ENCODE measurements at places on chromosomes 16 and 17.

GRCh38 chr16:75486676-75487313 lies 8.4 kb downstream of the CHST6 start:
- DNase-seq = no peak

DNA sequence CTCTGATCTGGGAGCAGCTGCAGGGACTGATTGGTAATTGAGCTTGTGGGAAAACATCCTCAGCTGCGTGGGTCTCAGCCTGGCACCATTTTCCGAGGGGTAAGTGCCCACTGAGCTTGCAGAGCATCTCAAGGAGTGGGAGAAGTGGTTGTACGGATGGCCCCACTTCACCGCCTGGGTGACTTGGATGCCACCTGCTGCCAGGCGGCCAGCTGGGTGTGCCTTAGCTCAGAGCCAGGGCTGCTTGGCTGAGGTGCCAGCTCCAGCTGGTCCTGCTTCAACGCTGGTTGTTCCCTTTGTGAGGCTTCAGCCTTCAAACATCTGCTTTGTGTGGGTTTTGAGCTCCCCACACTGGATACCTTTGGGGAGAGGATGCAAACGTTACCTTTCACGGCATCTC lies 482.7 kb upstream of the EEF2KMT start:
- no peak for DNase-seq

DNA sequence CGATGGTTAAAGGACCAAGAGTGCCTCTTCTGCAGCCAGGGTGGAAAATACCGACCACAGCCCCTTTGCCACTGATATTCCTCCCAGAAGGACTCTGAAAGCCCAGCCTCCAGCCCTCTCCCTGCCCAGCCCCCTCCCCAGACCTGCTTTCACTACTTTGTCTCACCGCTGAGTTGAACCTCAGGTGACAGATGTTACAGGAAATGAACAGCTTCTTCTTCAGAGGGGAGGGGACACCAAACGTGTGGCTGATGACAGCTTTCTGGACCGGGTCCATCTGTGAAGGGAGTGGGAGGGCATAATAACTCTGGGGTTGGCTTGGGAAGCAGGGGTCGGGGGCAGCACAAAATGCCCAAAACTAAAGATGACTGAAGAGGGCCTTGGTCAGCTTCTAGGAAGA lies 14.2 kb downstream of the NKIRAS2 start:
- DNase-seq = no peak

DNA sequence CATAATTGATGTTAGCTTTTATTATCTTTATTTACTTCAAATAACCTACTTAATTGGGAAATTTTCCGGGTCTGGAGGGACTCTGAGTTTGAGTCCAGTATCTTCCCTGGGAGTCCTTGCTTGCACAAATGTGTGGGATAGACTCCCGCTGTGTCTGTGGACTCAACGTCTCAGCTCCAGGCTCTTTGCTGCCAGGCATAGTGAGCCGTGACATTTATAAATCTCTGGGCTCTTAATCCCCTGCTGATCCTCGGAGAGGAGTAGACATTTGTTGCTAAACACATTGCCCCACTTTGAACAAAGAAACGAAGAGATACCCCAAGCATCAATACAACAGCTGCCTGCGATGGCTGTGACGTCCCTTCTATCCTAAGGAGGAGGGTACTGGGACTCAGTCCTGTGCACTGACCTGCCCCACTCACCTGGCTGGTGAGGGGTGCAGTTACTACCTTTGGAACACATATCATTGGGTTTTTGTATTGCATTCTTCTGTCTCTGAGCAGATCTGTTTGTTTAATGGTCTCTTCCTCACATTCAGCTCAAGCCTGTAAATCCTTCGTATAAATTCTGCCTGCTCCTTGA lies 316.9 kb downstream of the HAPSTR1 start:
- DNase-seq = no peak

GRCh38 chr17:56909742-56910508 lies 3.9 kb downstream of the TRIM25 start:
- DNase-seq = no peak
